GM23248 (cell line): ENCODE measurements at places on chromosomes 5 and 9. TPM values are rescaled to one million over a fixed set of nuclear protein-coding genes. Genes with fewer than 3 reads are reported as not detected.

DNA sequence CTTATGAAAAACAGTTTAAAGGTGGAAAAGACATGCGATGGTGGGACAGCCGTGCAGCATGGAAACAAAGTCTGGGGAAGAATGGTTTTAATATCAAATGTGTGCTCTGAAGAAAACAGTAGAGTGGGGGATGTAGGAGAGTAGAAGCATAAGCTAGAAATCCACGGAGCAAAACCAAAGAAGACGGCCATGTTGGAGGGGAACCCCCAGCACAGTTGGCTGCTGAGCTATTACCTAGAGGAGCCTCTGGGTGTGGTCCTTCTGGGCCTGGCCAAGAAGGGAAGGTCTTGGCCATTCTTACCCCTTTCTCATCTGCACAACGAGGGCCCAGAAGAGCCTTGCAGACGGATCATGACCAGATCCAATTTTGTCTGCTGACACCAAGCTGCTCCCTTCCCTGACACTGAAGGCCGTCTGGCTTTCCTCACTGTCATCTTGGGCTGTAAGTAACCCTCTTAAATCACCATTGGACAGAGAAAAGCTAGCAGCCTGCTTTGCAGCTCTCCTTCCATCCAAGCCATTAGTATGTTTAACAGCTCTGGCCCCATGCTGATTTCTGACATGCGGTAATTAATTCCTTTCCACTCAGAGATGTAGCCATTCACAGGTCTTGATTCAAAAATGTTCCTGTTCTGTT lies 189.5 kb downstream of the SEC61B start:
- no peak for DNase-seq

- DNase-seq: no peak
These were observed 32.9 kb downstream of the ELL2 start for GRCh38 chr5:95928724-95929253.

GRCh38 chr5:142800776-142801494 lies 30.8 kb downstream of the ARHGAP26 start:
- DNase-seq: no peak

DNA sequence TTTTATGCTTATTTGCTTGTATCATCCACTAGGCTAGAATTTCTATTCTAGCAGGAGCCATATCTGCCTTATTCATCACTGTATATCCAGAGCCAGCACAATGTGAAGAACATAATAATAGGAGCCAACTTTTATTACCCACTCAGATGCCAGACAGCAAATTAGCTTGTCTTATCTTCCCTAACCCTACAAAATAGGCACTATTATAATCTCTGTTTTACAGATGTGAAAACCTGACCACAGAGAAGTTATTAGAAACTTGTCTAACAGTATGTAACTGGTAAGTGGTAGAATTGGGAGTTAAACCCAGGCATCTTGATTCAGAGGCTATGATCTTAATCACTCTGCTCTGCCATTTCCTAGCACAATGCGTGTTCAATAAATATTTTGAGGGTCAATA lies 579.5 kb downstream of the CAAP1 start:
- no peak for DNase-seq

The FCN2 gene
- total RNA-seq: not detected in 2 replicates

DNA sequence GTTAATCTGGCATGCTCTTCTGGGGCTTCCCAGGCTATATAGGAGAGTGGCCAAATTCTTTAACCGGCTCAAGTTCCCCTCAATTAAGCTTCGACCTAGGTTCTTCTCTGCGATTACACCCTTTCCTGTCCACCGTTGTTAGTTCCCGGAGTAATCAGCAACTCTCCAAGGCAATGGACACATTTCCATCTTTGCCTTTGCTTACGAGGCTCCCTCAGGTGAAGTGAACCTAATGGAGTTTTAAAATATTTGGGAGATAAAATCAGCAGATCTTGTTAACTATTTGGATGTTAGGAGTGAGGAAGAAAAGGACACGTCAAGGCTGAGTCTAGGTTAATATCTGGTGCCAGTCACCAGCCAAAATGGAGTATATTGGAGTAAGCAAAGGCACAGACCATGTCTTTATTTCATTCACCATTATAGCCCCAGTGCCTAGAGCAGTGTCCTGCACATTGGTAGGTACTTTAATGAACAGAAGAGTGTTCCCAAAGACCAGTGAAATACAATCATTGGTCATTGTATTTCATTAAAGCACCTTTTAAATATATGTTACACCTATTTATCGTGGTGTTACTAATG lies 515 bp downstream of the UTP15 start:
- DNase-seq: peak; percentile 7

The DDX4 gene
- not detected in 2 replicates for total RNA-seq

GRCh38 chr5:179325296-179326031 lies 19.8 kb downstream of the ADAMTS2 start:
- no peak for DNase-seq

DNA sequence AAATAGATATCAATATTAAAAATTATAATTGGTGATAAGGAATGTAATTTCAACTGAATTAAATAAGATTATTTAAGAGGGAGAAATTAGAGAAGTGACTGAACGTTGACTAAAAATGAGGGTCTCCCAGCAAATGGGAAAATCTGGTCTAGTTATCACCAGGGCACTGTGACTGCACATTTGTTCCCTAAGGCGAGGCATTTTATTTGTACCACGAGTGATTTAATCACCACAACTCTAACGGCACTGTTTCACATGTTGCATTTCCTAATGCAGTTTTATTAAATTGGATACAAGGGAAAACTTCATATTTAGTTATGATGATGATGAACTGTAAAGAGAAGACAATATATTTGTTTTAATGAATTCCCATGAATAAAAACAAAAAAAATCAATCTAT lies 26.4 kb upstream of the FAM240B start:
- DNase-seq: no peak
